CD4-positive, alpha-beta T cell treated with Interleukin-17A for 1 hour (primary cell): ENCODE measurements at places on chromosomes 6 and 20.

DNA sequence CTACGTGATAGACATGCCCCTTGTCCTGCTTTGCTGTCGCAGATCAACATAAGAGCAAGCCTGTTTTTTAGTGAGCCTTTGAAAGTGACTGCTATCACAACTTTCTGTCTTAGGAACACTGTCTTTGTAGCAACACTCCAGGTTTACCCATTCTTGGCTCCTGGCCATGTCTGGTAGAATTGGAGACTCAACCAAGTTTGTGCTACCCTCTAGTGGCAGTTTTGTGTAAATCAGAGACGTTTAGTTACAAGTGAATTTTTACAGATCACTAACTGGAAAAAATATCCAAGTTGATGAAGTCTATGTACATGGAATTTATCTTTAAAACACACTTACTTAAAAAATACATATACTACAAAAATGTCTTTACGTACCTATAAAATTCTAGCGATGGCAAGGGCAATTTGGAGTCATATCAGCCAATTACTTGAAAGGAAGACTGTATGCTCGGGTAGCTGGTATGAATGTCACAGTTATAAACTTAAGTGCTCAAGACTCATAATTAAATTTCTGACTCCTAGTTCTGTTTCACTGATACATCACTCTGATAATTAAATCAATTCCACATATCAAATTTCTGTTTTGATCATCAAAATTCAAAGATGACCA is 101.4 kb downstream of the ADGB start:
- DNase-seq, result peak; percentile 55

GRCh38 chr20:19231359-19232035 is 19.1 kb downstream of the SLC24A3 start:
- DNase-seq, result no peak

DNA sequence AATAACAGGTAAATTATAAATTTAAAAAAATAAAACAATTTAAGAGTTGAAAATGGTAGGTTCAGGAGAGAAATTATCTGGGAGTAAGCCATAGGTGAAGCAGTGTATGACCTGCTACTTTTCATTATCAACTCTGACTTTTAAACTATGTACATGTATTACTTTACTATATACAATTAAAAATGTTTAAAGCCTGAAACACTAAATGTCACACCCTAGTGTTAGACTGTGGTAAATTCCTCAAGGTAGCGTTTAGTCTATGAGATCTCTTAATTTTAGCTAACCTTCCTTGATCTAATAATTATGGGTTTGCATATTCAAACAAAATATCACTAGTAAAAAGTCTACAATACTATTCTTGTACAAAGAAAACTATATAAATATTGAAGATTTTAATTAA is 22.3 kb upstream of the TBC1D32 start:
- no peak for DNase-seq

DNA sequence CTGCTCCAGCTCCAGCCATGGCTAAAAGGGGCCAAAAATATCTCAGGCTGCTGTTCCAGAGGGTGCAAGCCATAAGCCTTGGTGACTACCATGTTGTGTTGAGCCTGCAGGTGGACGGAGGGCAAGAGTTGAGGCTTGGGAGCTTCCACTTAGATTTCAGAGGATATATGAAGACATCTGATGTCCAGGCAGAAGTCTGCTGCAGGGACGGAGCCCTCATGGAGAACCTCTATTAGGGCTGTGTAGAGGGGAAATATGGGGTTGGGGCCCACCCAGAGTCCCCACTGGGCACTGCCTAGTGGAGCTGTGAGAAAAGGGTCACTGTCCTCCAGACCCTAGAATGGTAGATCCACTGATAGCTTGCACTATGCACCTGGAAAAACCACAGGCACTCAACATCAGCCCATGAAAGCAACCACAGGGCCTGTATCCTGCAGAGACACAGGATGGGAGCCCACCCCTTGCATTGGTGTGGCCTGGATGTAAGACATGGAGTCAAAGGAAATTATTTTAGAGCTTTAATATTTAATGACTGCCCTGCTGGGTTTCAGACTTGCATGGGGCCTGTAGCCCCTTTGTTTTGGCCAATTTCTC is 70.5 kb downstream of the NINL start:
- DNase-seq, result no peak

GRCh38 chr6:110900028-110900598 is 25.5 kb downstream of the AMD1 start:
- no peak for DNase-seq

- DNase-seq, result peak; percentile 1
Measured at GRCh38 chr6:138772596-138773176, 883 bp upstream of the CCDC28A start.

DNA sequence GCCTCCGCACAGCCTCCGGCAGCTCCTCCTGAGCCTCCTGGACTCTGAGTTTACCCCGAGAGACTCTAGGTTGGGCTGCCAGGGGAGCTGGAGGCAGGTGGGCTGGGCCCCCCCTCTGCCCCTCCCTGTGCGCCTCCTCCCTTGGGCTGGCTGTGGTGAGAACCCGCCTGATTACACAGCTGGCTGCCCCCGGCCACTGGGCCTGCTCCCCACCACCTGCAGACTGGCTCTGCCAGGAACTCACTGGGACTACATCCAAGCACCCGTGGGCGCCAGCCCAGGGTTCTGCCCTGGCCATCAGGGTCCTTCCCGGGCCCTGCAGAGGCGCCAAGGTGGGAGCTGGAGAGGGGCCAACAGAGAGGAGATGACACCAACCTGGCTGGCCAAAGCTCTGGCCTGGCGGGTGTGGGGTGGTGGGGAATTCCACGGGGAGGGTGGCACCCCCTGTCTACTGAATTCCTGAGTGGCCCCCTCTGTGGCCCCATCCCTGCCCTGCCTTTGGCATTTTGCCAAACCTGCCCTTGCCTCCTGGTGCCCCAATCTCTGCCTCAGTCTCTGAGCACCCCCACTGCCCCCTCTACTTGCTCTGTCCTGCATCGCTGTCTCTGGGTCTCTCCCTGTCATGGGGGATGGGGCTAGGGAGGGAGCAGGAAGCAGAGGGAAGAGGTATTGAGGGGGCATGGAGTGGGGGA is 21.9 kb upstream of the CDH22 start:
- DNase-seq, result no peak

GRCh38 chr6:154539593-154540269 is 29.2 kb upstream of the CNKSR3 start:
- no peak for DNase-seq

GRCh38 chr6:91575032-91575431 is 988.2 kb upstream of the MAP3K7 start:
- DNase-seq, result no peak

GRCh38 chr6:3926150-3926482 is 76.9 kb downstream of the FAM50B start:
- no peak for DNase-seq

GRCh38 chr6:68975064-68975463 is 340.0 kb downstream of the ADGRB3 start:
- no peak for DNase-seq

DNA sequence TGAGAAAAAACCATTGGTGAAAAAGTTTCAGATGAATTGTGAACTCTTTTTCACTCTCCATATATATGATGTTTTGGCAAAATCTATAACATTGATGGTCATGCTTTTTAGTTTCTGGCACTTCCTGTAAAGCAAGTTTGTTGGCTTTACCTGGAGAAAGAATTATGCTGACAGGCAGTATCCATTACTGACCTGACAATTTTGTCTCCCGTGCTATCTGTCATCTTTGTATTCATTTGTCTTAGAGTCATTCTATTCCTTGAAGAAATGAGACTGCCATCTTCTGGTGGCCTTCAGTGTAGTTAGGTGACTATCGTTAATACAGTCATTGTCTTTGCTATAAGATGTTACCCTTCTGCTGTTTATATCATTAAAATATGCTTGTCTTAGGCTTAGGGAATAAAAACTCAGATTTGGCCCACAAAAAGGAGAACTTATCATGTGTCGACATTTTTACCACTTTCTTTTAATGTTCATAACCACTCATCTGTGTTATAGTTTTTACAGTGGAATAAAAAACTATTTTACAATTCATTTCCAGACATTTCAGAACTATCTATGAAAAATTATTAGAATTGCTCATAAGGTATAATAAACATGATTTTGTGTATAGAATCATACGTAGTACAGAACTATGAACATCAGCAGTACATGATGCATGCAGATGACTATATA is 707.0 kb downstream of the EPM2A start:
- peak; percentile 34 for DNase-seq

GRCh38 chr6:46541556-46541955 is 50.3 kb upstream of the RCAN2 start:
- no peak for DNase-seq

- DNase-seq, result peak; percentile 75
Measured at GRCh38 chr6:53410508-53411258, 61.9 kb upstream of the ELOVL5 start.

- DNase-seq, result no peak
Measured at GRCh38 chr6:118933855-118934460, 1.0 kb downstream of the MCM9 start.

GRCh38 chr6:124796464-124796970 is 165.7 kb upstream of the RNF217 start:
- no peak for DNase-seq

DNA sequence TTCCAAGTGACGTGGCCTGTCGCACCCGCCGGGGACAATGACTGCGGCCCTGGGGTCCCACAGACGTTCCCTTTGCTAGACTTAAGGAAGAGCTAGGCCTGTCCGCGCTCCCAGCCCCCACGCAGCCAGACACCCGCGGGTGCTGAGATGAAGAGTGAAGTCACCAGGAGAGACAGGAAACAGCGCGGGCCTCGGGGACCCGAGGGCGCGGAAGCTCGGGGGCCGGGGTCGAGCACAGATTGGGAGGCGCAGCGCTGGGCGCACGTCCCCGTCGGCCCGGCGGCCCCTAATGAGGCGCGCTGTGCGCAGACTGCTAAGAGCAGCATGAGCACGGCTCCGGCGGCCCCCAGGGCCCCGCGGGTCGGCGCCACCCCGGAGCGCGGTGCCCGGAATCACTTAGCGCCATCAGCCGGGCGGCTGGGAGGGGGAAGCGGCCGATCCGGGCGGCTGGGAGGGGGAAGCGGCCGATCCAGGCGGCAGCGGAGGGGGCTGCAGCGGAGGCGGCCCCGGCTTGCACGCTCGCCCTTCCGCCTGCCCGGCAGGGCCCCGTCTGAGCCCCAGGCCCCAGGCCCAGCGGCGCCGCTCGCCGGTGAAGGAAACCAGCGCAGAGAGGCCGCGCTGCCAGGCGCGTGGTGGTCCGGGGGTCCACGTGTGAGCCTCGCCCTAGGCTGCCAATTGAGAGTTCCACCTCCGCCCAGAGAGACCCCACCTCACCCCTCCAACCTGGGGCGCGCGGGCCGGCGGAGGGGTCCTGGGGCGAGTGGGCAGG is 8.3 kb upstream of the AVP start:
- peak; percentile 40 for DNase-seq

GRCh38 chr20:32366380-32366779 is 8.2 kb downstream of the ASXL1 start:
- no peak for DNase-seq

- no peak for DNase-seq
Measured at GRCh38 chr6:129713806-129714333, 3.9 kb upstream of the ARHGAP18 start.

DNA sequence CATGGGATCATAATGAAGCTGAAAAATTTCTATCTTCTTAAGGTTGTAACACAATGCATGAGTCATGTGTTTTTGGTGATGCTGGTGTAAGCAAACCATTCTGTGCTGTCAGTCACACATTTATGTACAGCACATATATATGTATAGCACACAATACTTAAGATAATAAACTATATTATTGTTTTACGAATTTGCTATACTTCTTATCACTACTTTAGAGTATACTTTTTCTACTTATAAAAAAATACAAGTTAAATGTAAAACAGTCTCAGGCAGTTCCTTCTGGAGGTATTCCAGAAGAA is 920.1 kb upstream of the FLRT3 start:
- DNase-seq, result no peak

- no peak for DNase-seq
Measured at GRCh38 chr20:19079536-19080299, 132.7 kb upstream of the SLC24A3 start.

DNA sequence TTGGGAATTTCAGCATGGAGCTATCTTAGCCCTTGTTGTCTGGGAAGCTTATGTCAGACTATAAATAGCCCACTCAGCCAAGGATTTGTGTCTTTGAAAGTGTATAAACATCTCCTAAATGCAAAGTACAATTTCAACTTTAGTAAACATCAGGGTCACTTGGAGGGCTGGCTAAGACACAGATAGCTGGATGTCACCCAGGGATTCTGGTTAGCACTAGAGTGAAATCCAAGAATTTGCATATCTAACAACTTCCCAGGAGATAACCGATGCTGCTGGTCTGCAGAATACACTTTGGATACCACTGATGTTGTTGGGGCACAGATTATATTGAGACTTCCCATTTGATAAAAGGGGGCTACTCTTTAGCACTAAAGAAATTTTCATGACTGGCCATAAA is 130.9 kb downstream of the PAX1 start:
- DNase-seq, result no peak

DNA sequence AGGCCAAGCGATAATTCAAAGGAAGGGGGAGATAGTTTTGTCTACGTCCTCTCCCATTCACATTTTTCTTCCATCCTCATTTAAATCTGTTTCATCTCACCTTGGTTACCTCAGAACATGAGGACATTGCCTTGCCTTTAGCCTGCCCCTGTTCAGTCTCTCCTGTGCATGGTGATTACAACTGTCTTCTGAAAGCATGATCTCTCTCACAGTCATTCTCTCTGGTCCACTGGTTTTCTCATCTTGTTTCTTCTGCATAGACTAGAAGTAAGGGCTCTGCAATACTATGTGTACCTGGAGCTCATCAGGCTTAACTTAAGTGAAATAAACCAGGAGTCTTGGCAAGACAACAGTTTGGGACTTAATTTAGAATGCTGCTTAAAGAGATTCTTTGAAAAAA is 31.4 kb downstream of the CLVS2 start:
- no peak for DNase-seq

- DNase-seq, result no peak
Measured at GRCh38 chr6:167275001-167275400, 16.1 kb upstream of the UNC93A start.

- DNase-seq, result peak; percentile 89
Measured at GRCh38 chr20:58651946-58652605, 993 bp downstream of the STX16 start.

- DNase-seq, result peak; percentile 42
Measured at GRCh38 chr6:26550250-26550993, 12.3 kb downstream of the HMGN4 start.

- no peak for DNase-seq
Measured at GRCh38 chr6:63509652-63510352, 62.5 kb upstream of the LOC128125822 start.

GRCh38 chr6:21332077-21332476 is 261.5 kb upstream of the SOX4 start:
- no peak for DNase-seq

- no peak for DNase-seq
Measured at GRCh38 chr20:37547912-37548311, 20.2 kb upstream of the BLCAP start.
